ENCODE measurements at places on chromosomes 3 and 15.

GRCh38 chr3:69368129-69368741 is 17.7 kb downstream of the FRMD4B start:
- no peak for DNase-seq

DNA sequence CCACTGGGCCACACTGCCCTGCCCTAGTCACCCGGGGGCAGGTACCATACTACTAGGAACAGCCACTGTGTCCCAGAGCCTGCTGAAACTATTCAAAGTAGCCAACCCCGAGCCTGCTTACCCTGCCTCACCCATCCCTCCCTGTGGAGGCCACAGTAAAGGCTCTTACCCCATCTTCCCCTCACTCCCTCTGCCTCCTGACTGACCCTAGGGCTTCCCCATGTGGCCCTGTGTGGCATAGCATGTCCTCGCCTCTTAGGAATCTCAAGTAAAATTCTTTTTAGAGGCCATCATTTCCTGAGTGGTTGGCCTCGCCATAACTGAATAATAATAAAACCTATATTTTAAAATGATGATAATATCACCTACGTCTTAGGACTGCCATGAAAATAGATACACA is 112.2 kb upstream of the SLC6A11 start:
- DNase-seq, result peak; percentile 52

DNA sequence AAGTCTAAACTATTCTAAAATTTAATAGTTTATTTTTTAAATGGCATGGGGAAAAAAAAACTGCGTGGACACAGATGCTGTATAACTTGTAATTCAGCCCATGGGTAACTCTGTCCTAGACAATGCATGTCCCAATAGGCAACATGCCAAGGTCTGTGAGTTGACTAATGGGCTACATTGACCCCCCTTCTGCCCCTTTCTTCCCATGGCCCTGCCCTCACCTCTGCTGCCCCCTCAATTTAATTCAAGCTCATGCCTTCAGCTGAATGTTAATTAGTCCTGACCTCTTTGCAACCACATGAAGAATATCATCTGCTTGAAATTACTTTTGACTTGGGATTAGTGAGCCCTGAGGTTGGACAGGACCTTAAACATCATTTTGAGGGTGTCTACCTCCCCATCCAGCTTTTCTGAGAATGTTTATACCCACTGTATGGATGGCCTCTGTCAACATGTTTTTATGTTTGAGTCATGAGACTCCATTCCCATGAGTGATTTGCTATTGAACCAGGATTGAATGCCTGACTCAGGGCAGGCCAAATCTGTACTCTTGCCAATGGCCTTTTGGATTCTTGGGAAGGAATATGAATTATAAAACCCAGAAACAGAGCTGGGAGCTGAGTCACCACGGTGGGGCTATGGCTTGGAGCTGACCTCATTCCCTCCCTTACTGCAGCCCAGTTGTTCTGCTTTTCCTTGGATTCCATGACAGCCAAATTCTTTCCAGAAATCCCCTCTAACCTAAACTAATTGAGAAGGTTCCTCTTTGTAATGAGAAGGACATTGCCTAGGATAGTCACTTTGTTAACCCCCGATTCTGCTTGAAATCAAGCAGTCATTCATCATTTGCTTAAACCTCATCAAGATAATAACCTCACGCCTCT is 33.5 kb upstream of the PDE8A start:
- DNase-seq, result no peak

DNA sequence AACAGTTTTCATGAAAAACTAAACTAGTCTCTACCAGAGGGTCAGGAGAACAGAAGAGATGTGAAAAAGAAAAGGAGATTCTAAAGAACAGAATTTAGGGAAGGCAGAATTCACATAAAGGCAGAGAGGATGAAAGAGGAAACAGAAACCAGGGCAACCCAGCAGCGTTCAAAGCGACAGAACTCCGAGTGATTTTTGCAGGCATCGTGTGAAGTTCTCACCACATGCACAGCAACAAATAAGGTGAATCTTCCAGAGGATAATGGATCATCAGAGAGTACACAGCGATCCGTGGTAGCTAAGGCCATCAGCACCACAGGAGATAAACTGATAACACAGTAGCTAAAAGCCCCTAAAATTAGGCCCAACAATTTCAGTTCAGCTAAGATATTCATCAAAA is 250.8 kb upstream of the THBS1 start:
- no peak for DNase-seq

- DNase-seq, result no peak
Measured at GRCh38 chr3:195113048-195113447, 157.9 kb downstream of the XXYLT1 start.

DNA sequence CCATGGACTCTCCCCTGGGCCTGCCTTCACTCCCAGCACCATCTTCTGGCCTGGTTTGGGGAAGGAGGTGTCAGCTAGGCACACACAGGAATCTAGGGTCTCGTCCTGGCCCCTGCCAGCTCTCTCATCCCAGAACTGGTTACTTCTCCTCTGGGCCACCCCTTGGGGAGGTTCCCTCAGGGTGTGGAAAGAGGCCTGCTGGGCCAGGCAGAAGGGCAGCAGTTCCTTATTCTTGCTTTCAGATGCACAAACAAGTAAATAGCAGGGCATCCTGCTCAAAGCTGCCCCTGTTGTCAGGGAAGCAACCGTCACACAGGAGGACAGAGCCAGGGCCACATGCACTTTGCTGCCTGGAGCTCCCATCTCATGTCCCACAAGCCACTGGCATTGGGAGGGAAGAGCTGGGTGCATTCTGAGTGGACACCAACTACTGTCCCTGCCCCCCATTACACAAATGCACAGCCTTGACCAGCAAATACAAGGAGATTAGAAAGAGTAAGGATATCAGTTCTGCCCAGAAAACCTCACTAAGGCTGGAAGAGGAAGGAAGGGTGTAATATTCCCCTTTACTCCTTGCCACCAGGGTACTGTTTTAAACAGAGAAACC is 108.8 kb upstream of the HACD2 start:
- DNase-seq, result no peak

DNA sequence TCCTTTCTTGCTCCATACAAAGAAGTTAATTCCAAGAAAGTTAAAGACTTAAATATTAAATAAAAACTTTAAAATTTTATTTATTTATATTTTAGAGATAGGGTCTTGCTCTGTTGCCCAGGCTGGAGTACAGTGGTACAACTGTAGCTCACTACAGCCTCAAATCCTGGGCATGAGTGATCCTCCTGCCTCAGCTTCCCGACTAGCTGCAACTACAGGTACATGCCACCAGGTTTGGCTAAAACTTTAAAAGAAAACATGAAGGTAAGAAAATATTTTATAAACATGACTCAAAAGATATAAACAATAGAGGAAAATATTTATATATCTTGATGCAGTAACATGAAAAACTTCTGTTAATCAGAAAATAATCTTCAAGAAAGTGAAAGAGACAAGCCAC is 33.2 kb downstream of the ADIPOQ start:
- no peak for DNase-seq

DNA sequence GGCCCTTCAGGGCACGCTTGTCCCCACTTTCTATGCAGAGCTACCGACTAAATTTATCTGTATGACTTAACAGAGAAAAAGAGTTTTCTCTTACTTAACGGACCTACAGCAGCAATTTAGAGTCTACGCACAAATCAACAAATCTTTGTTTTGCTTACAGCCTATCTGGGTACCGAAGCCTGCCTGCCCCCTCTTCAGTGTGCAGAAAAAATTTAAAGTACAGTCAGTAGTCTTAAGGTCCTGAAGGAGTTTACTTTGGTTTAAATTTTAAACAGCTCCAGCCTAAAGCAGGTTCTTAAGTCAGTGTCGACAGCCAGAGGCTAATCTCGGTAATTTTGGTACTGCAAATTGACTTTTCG is 570 bp downstream of the SACM1L start:
- no peak for DNase-seq

- DNase-seq, result no peak
Measured at GRCh38 chr3:119350114-119350513, 55.9 kb downstream of the ARHGAP31 start.

DNA sequence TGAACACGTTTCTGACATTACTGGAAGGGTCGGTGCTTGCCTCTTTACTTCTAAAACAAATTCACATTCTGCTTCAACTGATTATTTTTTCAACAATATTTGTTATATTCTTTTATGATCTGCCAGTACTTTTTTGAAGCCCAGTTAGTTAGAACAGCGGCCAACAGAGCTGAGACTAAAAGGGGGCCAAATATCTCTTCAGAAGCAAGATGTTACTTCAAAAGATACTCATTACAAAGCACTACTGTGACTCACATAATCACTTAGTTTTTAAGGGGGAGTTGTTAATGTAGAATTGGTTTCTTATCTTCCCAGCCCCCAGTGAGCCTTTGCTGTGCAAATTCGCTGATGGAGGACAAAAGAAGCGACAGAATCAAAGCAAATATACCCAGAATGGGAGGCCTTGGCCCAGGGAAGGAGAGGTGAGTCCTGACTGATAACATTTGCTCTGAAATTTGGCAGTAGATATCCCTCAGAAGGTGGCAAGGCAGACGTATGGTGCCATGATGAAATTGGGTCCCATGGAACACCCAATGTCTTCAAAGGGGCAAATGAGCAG is 587.8 kb downstream of the RBMS3 start:
- no peak for DNase-seq

DNA sequence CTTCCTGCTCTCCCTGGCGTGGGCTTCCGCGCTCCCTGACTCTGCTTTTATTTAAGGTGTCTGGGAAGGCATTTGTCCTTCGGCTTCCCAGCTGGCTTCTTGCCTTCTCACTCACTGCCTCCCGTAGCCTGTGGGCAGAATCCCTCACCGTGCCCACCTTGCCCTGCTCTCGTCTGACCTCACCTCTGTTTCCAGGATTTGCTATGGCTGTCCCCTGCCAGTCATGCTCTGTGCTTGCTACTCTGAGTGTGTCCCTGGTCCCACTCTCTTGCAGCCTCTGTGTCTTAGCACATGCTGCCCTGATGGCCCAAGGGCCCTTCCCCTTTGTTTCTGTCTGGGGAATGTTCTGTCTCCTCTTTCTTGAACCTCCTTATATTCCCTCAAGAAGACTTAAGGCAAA is 26.2 kb downstream of the LPP start:
- DNase-seq, result no peak

GRCh38 chr3:42149975-42150374 is 58.8 kb downstream of the TRAK1 start:
- no peak for DNase-seq

DNA sequence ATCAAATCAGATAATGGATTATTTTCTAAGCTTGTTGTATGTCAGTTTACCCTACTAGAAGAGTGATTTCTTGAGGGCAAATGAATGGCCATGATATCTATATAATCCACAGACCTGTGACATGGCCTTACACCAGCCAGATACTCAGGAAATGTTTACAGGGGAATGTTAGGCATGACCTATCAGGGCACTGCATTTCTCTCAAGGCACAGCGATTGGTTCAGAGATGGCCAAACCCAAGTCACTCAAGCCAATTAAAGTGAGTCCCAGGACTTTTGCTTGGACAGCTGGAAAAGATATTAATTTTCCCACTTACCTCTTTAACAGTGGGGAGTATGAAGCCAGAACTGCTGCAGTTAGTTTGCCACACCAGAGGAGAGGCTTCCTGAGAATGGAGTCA is 28.7 kb upstream of the GATA2 start:
- DNase-seq, result no peak

DNA sequence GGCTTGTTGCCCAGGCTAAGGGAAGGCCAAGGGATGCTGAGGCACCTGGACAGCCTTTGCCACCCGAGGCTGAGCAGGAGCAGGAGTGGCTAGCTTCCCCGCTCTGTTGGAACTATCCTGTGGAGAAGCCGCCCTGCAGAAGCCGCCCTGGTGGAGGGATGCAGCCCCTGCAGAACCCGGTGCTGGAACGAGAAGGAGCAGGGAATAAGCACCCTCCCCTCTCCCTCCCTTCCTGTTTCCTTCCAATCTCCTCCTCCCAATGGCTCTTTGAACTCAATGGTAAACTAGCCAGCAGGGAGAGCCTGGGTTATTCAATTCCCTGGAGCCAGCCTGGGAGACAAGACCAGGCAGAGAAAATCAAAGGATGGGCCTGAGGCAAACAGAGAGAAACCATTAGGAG is 11.8 kb upstream of the HRG start:
- DNase-seq, result no peak

GRCh38 chr3:106862067-106862466 is 515.2 kb upstream of the CCDC54 start:
- no peak for DNase-seq

GRCh38 chr3:15102836-15103235 is 3.9 kb upstream of the RBSN start:
- DNase-seq, result no peak

- DNase-seq, result no peak
Measured at GRCh38 chr15:99096894-99097426, 7.9 kb upstream of the SYNM start.

DNA sequence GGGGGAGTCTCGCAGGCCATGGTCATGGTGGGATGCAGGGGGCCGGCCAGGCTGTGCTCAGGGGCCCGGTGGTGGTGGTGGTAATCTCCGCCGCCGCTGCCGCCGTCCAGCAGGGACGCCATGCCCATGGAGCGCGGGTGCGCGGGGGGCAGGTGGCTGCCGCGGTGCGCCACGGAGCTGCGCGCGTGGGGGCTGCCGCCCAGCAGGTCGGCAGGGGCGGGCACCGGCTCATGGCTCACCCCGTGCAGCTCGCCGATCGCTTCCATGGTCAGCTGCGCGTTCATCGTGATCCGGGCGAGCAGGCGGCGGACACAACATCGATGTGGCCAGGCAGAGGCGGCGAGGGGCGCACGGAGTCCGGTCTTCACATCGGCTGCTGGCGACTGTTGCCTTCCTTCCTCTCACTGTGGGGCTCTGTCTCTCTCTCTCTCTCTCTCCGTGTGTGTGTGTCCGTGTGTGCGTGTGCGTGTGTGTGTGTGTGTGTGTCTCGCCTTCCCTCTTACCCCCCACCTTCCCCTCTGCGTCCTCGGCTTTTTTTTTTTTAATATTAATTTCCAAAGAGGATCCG is 451 bp downstream of the ONECUT1 start:
- no peak for DNase-seq

Data from SW 1271 (cell line).